ENCODE measurements at places on chromosomes 7 and 10.

DNA sequence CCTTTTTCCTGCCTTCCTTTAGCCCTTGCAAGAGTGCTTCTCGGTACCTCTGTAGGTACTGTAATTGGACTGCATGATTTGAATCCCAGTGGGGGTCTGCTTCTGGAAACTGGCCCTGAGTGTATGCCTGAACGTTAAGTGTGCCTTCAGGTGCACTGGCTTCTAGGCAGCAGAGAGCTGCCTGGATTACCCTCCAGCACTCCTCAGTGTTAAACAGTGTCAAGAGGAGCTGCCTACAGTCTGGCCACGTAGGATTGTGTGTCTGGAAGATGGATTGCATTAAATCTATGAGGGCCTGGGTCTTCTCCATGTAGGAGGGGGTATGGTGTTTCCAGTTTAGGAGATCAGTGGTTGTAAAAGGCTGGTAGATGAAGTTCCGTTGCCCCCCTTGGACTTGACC, 103.7 kb downstream of the TRIM24 start:
- no peak for DNase-seq

- no peak for DNase-seq
These were observed 12.0 kb upstream of the KLHL7 start for GRCh38 chr7:23093546-23093945.

- DNase-seq, result peak; percentile 38
These were observed 33.4 kb upstream of the VWDE start for GRCh38 chr7:12436896-12437535.

DNA sequence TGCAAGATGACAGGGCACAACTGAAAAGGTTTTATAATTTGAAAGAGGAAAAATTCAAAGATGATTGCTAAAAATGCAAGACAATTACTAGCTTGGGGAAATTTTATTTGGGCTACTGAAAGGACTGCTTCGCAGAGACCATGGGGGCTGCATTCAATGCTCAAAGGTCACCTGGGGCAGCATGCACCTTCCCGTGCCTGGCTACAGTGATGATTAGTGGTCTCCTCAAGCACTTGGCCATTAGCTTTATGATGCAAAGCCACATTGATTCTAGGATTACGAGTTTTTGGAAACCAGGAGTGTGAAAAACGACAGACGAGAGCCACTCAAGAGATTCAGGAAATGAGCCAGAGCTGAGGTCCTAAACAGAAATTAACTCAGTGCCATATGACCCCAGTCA, 764.6 kb downstream of the PHTF2 start:
- DNase-seq, result no peak

DNA sequence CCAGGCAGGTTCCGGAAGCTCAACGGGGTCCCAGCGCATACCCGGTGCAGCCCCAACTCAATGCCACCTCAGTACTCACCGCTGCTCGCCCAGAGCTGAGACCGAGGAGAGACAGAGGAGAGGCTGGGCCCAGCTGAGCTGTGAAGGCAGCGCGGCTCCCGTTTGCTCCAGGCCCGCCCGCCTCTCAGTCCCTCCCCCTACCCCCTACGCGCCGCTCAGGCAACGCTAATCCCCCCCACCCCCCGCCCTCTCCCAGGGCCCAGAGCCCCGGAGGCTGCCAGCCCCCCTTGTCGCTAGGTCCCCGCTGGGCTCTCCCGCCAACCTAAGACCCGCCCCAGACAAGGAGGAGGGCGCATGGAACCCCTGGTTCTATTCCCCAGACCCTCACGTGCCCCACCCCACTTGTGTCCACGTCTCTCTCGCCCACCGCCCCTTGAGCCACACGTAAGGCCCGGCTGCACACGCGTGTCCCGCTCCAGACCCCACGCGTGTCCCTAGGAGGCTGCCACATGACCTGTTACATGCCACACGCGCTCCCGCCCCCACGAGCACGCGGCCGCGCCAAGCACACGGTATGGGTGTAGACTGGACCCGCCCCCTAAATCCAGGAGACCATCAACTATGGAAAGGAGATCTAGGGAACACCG, at the start of gene PSD:
PSD (minus strand) TSS at position 164 of the 647 bp plus-strand sequence. CDS start 1,747 bp downstream, outside the sequence.
- peak; percentile 58 for DNase-seq

GRCh38 chr10:110368556-110368955, 63.8 kb upstream of the SMNDC1 start:
- DNase-seq, result peak; percentile 2

- DNase-seq, result no peak
These were observed 258.2 kb downstream of the KIF20B start for GRCh38 chr10:89959433-89960110.

GRCh38 chr10:125161707-125162119, 1.4 kb upstream of the CTBP2 start:
- no peak for DNase-seq

- no peak for DNase-seq
These were observed 120.0 kb downstream of the MKX start for GRCh38 chr10:27625452-27626211.

DNA sequence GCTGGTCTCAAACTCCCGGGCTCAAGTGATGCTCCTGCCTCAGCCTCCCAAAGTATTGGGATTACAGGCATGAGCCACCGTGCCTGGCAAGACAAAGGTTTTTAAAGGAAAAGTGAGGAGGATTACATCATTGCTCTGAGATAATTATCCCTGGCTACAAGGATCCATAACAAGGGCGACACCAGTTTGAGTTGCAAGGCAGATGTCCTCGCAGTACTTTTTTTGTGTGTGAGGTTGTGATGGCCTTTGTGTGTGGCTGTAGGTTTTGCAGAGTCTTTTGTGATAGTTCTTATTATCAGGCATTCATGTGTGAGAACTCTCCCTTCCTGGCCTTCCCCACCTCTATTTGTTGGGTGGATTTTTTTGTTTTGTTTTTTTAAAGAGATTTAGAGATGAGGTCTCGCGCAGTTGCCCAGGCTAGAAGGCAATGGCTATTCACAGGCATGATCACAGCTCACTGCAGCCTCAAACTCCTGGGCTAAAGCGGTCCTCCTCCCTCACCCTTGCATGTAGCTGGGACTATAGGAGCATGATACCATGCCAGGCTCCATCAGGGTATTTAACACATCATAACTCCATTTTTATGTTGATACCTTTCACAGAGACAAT, 10.0 kb downstream of the BTBD16 start:
- DNase-seq, result no peak

DNA sequence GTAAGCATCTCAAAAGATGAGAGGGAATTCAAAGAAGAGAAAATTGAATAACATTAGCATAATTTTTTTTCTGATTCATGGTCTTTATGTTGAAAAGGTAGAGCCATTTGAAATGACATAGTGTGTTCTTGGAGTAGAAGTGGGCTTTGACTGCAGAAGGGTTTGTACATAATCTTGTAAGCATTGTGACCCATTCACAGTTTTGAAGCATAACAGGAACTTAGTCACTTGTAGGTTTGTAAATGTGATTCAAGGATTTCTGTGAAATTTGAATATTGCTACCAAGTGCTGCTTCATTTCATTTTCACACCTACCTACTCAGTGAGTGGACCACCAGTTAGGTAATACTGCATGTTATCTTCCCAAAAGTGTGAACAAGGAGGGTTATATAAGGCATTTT, 68.6 kb downstream of the PON1 start:
- DNase-seq, result no peak

All from NCI-H446 (cell line).